ENCODE measurements at places on chromosomes 7 and 10.

DNA sequence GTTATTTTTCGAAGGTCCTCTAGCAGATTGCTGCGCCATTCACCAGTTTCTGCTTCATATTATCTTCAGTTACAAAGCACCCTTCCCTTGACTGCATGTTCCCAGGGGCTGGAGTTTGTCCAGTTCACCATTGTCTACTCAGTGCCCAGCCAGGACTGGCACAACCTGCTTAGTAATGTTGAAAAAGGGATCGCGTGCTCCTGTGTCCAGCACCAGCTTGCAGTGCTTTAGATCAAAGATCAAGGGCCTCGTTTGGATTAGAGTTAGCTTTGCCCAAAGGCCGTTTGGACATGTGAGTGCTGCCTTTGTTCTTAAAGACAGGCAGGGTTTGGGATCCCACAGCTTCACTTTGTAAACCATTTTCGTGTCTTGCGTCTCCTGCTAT lies 867 bp downstream of the ATP6V0E2 start:
- DNase-seq = no peak

DNA sequence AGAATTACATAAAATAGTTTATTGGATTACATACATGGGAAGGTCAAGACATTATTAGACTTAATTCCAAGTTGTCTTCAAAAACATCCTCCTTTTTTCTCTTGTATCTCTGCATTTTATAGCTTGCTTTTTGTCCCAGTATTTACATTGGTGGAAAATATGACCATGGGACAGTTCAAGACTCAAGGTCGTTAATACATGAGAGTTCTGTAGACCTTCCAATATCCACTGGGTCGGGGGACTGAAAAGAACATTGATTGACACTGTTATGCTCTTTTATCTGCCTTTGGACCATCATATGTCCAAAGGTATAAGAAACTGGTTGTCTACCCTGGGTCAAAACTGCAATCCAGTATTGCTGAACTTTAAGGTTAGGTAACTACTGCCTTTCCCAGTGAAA lies 36.7 kb downstream of the AKR1C4 start:
- DNase-seq = no peak

DNA sequence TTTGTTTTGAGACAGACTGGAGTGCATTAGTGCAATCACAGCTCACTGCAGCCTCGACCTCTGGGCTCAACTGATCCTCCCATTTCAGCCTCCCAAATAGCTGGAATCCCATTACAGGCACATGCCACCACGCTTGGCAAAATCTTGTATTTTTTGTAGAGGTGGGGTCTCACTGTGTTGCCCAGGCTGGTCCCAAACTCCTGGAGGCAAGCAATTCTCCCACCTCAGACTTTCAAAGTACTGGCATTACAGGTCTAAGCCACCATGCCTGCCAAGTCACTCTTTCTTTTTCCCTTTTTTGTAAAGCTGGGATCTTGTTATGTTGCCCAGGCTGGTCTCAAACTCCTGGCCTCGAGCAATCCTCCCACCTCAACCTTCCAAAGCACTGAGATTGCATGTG lies 8.3 kb upstream of the NPC1L1 start:
- DNase-seq = no peak

DNA sequence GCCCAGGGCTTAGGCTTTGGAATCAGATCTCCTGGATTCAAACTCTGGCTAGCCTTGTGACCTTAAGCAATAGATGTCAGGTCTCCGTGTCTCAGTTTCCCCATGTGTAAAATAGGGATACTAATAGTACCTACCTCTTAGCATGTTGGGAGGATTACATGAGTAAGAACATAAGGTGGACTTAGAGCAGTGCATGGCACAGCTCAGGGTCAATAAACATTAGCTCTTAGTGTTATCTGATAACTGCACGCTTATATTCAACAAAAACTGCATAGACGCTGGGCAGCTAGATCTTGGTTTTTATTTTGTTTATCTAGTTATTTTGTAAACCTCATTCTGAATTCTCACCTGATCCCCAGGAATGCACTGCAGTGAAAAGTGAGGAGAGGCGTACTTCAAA lies 17.2 kb downstream of the TBXAS1 start:
- no peak for DNase-seq

DNA sequence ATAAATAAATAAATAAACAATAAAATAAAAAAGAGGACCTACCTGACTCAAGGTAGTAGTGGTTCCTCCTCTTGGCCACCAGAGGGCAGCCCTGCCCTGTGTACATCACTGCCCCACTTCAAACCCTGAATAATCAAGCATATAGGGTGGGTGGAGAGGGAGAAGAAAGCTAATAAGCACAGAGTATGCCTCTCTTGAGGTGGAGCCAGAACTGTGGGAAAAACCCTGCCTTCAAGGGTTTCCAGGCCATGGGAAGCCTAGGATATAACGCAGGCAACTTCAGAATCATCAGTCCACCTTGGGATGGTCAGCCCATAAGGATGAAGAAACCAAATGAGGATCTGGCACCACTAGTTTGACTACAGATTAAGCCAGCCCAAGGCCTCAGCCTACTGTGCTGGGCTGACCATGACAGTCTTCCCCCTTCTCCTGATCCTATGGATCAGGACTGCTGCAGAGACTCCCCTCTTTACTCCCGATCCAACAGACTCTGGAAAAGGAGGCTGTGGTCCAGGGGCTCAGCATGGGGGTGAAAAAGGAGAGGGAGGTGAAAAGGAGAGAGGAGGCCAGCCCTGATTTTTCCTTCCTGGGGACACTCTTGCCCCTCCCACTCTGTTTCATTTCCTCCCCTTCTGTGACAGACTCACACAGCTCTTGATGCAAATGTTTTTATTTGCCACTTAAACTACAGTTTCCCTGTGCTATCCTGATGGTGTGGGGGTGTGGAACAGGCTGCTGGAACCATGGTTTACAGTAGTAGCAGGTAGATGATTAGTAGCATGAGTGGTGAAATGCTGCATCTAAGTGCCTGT lies 10.1 kb downstream of the AVPI1 start:
- DNase-seq = peak; percentile 47
